ENCODE measurements at places on chromosomes 3 and 15.
A peak's percentile ranks its signal among the peaks of the same experiment; 100 is the strongest.

DNA sequence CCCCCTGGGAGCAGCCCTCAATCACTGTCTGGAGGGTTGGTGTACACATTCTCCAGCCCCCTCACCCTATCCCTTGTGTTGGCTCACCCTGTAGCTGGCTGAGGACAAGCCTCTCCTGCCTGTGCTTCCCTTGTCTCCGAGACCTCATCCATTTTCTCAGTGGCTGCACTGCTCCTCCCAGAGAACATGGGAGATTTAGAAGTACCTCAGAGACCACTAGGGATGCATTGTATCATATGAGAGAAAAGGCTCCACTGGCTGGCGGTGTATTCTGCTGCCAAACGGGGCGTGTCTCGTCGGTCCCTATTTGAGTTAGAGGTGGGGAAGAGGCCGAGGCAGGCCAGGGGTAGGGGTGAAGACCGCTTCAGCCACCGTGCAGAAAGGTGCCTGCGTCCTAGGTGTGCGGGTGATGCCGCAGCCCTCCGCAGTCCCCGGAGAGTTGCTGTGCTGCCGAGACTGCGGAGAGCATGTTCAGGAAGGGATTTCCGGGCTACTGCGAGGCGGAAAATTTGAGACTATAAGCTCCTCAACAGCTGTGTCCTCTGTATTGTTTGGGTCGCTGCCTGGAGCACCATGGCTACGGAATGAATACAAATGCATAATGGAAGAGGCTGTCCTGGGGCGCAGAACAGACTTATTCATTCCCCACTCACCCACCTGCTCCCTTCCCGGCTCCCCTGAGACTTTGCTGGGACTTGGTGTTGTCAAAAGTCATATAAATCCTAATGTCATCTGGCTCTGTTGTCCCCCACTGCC lies 43.8 kb downstream of the SPSB4 start:
- no peak for DNase-seq

- no peak for DNase-seq
These were observed 124.0 kb upstream of the PLXNA1 start for GRCh38 chr3:126858887-126859286.

- DNase-seq = peak; percentile 19
These were observed 179.9 kb upstream of the C2CD4B start for GRCh38 chr15:62344806-62345539.

DNA sequence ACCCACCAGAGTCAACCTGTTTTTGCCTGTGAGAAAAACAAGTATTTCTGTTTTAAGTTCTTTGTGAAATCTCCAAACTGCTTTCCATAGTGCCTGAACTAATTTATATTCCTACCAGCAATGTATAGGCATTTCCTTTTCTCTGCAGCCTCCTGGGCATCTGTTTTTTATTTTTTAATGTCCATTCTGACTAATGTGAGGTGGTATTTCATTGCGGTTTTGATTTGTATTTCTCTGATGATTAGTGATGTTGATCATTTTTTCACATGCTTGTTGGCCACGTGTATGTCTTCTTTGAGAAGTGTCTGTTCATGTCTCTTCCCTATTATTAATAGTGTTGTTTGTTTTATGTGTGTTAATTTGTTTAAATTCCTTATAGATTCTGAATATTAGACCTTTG lies 820.5 kb downstream of the MCTP2 start:
- no peak for DNase-seq

DNA sequence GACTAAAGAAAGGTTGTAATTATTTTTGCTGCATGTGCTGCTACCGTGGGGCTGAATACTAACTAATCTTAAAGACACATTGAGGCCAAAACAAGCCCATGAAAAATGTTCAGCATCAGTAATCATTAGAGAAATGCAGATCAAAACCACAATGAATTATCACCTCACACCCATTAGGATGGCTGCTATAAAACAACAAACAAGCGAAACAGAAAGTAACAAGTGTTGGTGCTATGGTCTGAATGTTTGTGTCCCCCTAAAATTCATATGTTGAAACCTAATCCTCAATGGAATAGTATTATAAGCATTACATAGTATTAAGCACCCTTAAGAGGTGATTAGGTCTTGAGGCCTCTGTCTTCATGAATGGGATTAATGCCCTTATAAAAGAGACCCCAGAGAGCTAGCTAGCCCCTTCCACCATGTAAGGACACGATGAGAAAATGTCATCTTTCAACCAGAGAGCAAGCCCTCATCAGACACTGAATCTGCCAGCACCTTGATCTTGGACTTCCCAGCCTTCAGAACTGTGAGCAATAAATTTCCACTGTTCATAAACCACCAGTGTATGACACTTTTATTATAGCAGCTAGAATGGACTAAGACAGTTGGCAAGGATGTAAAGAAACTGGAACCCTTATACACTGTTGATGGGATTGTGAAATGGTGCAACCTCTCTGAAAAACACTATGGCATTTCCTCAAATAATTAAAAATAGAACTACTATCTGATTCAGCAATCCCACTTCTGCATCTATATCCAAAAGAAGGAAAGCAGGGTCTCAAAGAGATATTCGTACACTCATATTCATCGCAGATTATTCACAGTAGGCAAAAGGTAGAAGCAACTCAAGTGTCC lies 76.1 kb downstream of the REC114 start:
- no peak for DNase-seq

DNA sequence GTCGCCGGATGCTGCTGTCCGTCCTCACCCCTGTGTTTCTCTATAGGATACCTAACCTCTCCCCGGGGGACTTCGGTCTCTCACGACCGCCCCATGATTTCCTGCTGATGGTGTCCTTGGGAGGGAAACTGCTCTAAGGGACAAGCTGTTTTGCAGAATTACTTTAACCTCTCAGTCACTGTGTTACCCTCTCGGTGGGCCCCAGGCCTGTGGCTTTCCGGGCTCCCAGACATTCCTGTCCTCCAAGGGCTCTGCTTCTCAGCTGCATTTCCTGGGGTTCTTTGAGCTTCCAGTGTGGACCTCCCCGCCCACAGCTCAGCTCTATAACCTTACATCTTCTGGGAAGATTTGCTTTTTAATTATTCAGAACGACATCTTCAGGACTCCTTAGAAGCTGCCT lies 40.9 kb downstream of the CHST2 start:
- no peak for DNase-seq

GRCh38 chr3:191070762-191071403 lies 128.2 kb upstream of the OSTN start:
- DNase-seq = no peak

DNA sequence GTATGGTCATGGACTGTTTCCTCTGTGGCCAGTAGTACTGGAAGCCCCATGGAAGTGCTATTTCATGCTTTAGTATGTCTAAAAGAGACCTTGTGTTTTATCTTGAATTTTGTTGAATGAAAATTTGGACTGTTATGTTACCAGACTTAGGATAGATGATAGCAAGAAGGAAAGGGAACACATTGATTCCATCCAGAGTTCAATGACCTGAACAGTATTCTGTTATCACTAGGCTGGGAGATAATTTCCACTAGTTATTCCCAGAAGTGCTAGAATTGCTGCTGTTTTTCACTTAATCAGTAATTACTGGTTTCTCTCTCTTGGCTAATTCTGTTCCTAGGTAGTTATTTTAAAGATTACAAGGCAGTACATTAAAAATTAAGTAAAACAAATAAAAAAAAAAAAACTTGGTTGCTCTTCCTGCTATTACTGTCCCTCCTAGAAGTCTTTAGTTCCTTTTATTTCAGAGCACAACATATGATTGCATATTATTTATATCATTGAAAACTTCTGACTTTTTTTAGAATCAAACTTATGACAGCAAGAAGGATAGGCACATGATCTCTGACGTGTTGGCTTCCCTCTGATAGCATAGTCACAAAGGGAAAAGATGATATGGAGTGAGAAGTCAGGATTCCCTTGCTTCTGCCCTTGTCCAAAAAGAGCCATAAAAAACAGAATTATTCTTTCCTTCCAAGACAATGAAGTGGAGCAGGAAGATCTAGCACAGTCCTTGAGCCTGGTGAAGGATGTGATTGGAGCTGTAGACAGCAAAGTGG lies 72.2 kb downstream of the KLHL25 start:
- DNase-seq = no peak

GRCh38 chr3:112407888-112408702 lies 75.1 kb downstream of the CD200 start:
- no peak for DNase-seq

- peak; percentile 37 for DNase-seq
These were observed 85.9 kb upstream of the CSPG5 start for GRCh38 chr3:47664519-47664918.

DNA sequence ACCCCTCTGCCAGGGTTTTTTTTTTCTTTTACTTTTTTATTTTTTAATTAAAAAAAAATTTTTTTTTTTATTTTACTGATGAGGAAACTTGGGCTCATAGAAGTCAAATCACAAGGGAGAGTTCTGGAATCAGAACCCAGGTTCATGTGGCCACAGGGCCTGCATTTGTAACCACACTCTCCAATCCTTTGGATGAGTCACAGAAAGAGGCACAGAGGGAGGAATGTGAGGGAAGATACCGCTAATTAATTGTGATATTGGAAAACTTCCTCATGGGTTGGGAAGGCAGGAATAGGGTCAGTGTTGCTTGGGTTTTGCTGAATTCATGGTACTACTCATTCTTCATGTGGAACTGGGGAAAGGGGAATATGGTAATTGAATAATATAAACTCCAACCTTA lies 132.9 kb upstream of the SLC6A11 start:
- DNase-seq = no peak

- DNase-seq = no peak
These were observed 138.4 kb downstream of the MEIS2 start for GRCh38 chr15:36961956-36962355.

DNA sequence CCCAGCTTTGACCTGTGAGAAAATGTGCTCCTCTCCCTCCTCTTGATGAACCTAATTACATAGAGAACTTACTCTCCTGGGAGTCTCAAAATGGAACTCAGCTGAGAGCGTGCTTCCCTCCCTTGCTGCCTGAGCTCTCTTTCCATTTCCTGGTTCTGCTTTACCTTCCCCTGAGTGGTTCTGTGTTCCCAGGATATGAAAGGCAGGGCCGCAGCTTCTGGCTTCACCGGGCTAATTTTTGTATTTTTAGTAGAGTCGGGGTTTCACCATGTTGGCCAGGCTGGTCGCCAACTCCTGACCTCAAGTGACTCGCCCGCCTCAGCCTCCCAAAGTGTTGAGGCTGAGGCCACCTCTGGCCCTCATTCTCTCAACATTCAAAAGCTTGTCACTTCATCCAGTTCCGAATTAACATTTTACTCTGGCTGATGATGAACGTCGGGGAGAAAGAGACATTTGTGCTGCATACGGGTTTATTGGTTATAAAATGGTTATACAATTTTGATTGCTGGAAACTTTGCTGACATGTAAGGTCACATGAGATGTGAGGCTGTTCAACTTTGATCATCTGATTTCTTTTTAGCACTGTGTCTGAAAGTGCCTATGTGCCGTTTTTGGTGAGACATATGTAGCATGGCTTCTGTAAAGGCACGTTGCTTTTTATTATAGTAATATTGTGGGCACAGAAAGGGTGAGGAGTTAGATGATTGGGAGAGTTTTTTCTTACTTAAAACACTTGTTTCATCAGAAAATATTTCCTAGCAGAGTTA lies 6.6 kb downstream of the PLS1 start:
- no peak for DNase-seq

DNA sequence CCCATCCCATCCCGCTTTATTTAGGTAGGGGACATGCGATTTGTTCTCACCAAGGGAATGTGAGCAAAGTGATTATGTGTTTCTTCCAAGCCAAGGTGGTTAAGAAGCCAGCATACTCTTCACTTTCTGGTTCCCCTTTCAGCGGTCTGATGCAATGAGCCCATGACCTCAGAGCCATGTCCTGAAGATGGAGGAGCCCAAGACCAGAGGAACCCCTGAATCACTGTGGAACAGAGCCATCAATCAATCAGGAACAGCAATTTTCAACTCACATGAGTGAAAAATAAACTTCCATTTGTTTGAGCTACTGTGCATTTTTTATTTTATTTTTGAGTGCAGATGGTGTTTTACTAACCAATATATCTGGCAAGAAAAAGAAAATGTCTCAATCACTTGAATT lies 10.8 kb downstream of the THRB start:
- DNase-seq = peak; percentile 76

- DNase-seq = peak; percentile 63
These were observed 35.2 kb downstream of the SLC6A20 start for GRCh38 chr3:45760878-45761711.

DNA sequence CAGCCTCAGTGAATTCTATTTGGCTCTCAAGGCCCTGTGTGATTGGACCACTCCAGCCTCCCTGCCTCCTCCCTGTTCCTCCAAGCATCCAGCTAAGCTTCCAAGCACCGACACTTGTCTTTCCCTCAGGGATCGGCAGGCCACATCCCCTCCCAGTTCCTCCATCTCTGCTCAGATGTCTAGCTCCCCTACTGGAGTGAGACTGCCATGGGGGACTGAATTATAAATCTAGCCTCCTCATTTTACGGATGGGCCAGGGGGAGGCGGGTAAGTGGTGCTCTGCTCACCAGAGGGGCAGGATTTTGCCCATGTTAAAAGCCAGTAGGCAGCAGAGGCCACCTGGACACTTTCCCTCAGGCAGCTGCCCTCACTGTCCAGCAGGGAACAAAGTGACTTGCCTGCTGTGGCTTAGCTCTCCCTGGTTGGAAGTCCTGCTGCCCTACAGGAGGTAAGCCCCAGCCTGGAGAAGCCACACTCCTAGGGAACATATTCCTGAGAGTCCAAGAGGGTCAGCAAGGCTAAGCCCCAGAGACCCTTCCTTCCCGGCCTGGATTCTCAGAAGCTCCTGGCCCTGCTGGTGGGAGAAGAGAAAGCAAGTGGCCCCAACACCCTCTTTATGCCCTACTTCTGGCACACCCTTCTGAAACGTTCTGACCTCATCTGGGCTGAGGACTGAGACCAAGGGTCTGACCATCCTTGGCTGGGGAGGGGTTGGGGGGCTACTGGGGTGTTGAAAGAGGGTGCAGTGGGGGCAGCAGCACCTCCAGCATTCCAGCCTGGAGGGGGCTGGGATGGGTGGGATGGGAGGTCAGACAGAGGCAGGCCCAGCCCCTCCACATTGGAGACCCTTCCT lies 9.1 kb upstream of the HHATL start:
- DNase-seq = no peak

DNA sequence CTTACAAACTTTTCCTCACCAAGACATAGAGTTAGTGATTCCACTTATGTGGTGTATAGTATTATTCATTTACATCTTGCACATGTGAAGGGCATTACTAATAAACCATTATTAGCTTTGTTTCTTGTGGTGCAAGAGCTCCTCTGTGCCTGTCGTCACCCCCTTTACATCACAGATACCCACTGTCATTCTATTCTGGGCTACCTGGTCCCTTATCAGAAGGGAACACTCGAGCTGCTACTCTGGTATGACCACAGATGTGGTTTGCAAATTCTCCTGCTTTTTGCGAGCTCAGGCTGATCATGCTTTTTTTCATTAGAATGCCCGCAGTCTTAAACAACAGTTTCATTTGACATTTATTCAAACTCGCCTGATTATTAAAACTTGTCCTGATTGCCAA lies 13.9 kb upstream of the SENP2 start:
- DNase-seq = peak; percentile 89

- no peak for DNase-seq
These were observed 11.1 kb downstream of the TRANK1 start for GRCh38 chr3:36933540-36934296.

DNA sequence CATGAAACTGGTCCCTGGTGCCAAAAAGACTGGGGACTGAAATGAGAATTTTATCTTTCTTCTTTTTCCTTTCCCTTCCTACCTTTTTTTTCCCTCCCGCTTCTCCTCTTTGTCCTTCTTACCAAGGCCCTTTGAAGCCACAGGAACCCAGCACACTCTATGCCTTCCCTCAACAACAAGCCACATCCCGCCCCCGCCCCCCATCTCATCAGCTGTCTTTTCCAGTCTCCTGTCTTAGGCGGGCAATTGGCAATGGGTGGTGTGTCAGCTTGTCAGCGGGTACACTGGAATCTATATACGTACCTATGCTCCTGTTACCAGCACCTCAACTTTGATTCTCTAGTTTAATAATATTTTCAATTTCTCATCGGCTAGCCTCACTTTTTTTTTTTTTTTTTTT lies 56.3 kb upstream of the CHD2 start:
- DNase-seq = no peak

Measured in OCI-M1 (cell line).